Skeletal muscle cell (primary cell): ENCODE measurements at places on chromosomes 6 and 20.
A peak's percentile ranks its signal among the peaks of the same experiment; 100 is the strongest.

GRCh38 chr6:54135665-54136369, 24.6 kb downstream of the MLIP start:
- DNase-seq, result peak; percentile 35

- peak; percentile 81 for DNase-seq
These were observed 12.4 kb upstream of the HMGA1 start for GRCh38 chr6:34223956-34224940.

DNA sequence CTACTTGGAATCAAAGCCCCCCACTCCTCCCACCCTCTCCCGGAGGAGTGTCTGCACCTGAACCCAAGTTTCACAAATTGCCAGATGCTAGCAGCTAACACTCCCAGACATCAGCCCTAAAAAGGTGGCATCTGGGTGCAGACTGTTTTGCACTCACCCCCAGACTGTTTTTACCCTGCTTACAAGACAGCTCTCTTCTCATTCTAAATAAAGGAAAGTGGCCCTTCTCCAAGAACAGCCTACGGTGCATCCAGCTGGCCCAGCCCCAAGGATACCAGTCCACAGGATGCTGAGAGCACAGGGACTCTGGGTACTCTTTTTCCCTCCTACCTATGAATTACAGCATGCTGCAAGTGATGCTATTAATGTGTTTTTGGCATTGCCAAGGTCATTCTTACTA, 842.0 kb upstream of the FLRT3 start:
- no peak for DNase-seq

DNA sequence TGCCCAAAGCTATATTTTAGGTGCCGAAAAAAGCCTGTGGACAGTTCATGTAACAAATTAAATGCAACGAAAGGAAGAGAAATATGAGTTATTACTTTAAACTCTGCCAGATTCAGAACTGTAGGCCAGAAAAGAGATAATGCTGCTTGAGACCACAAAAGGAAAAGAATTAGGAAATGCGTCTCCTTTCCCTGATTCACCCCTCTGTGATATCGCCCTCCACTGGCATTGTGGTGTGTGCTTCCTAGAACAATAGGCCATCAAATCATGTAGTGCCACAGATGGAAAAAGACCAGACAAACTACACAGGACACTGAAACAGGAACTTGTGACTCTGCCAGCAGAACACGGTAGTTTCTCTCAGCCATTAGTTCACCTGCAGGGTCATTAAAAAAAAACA, 14.7 kb upstream of the LAMA4 start:
- DNase-seq, result no peak

- DNase-seq, result no peak
These were observed 26.9 kb downstream of the SLC17A2 start for GRCh38 chr6:25903467-25904099.

DNA sequence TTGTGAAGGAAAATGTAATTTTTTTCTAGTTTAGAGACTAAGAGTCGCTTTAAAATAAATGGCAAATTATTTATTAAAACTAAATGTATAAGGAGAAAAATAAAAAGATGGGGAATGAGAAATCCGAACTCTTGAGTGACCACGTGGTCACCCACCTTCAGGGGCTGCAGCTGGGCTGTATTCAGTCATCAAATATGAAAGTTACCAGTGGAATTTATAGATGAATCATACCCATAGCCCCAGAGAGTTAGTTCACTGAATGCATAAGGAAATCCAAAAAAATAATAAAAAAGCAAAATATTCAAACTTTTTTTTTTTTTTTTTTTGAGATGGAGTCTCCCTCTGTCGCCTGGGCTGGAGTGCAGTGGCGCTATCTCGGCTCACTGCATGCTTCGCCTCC, 947.7 kb upstream of the ADGRB3 start:
- no peak for DNase-seq

DNA sequence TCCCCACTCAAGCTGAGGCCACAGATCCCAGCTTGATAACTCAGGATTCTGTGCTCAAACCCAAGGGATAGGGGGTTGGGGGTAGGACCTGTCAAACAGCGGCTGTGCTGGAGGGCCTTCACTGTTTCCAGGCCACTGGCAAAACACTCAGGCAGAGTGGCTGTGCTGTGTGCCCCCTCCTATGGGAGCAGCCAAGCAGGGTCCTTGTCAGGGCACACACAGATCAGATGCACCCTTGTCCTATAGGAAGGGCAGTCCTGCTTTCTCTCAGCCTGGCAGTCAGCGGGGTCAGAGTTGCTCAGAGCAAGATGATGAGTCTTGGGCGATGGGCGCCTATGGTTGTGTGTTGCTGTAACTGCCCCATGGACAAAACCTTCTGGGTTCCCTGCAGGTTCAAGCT, 554.8 kb downstream of the TBC1D32 start:
- no peak for DNase-seq

DNA sequence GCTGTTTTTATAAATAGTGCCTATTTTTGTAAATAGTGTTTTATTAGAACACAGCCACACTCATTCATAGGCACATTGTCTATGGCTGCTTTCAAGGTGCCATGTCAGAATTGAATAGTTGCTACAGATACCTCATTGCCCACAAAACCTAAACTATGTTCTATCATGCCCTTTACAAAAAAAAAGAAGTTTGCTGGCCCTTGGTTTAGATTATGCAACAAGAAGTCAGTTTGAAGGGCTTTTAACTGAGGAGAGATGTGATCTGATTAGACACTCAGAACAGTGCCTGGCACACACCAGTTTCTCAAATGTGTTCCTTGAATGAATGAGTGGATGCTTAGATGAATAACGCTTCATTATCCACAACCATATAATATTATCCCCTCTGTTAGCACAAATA, 366.1 kb downstream of the MAFB start:
- no peak for DNase-seq

- DNase-seq, result peak; percentile 43
These were observed 2.5 kb downstream of the SMIM13 start for GRCh38 chr6:11096109-11096508.

DNA sequence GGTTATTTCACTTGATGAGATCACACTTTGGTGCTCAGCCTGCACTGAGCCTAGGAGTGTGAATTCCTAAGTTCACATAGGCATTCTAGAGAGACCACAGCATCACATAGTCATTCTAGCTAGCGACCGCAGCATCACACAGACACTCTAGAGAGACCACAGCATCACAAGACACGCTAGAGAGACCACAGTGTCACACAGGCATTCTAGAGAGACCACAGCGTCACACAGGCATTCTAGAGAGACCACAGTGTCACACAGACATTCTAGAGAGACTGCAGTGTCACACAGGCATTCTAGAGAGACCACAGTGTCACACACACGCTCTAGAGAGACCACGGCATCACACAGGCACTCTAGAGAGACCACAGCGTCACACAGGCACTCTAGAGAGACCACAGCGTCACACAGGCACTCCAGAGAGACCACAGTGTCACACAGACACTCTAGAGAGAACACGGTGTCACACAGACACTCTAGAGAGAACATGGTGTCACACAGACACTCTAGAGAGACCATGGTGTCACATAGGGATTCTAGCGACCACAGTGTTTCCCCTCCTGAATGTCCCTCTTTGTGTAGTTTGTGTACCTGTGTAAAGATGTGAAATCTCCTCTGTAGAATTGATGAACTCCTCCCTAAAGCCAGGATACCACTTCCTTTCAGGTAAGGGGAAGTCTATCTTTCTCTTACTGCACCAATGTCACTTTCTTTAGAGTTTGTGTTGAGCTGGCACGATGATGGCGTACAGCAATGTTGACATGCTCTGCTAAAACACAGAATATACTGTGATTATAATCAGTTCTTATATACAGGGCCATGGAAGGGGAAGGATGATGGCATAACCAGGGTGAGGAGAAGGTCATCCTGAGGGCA, 169.4 kb downstream of the ZDHHC14 start:
- no peak for DNase-seq

GRCh38 chr6:72672906-72673305, 51.0 kb downstream of the KCNQ5 start:
- no peak for DNase-seq

GRCh38 chr6:5762561-5762968, 244.2 kb downstream of the NRN1 start:
- no peak for DNase-seq

GRCh38 chr6:149913540-149914240, 9.2 kb downstream of the RAET1G start:
- no peak for DNase-seq

DNA sequence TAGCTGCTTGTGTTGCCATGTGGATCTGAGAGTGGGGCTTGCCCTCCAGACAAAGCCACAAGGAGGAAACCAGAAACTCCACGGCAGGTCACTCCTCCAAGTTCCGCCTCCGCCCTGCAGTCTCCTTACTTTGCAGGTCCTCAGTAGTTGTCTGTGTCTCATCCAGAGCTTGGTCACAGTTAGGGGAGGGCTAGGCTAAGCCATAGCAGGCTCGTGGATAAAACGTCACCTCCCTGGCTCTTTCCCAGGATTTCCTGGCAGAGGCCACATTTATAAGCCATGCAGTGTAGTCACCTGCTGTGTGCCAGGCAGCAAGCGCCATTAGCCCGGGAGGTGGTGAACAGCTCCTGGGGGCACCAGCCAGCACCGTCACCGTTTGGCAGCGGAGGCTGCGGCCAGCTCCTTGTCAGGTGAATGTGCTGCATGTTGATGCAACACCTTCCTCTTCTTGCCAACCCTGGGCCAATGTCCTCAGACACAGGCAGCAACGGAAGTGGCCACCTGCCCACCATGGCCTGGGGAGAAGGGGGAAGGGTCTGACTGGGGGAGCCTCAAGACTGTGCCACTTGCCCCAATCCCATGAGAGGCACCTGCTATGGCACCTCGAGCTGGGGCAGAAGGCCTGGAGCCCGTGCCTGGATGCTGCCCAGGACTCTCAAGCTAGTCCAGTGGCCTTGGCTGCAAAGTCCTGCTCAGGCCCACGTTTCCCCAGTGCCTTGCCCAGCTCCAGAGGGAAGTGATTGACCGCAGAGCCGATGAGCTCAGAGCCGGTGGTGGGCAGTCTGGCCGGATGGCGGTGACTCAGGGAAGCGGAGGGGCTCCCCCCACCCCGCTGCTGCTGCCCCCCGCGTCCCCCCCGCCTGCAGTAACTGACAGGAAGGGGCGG, 39.0 kb upstream of the SLCO4A1 start:
- DNase-seq, result no peak

GRCh38 chr6:156336733-156337132, 440.4 kb upstream of the ARID1B start:
- no peak for DNase-seq

GRCh38 chr6:149934249-149935156, 7.3 kb upstream of the ULBP2 start:
- DNase-seq, result peak; percentile 19

DNA sequence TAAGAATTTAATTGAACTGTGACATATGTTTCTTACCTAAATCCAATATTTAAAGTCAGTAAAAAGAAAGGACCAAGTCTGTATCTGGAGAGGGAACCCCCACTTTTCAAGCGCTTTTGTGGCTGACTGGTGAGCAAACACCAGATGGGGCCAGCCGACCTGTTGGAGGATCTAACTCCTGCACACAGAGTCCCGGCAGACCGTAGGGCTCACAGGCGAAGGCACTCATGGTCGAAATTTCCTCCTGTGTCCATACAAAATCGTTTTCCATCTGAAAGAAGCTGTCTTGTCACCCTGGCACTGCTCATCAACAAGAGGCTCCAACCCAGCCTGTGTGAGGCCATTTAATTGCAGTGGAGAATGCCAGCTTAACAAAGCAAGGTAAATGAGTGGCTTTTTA, 94.0 kb downstream of the SCML4 start:
- DNase-seq, result no peak

DNA sequence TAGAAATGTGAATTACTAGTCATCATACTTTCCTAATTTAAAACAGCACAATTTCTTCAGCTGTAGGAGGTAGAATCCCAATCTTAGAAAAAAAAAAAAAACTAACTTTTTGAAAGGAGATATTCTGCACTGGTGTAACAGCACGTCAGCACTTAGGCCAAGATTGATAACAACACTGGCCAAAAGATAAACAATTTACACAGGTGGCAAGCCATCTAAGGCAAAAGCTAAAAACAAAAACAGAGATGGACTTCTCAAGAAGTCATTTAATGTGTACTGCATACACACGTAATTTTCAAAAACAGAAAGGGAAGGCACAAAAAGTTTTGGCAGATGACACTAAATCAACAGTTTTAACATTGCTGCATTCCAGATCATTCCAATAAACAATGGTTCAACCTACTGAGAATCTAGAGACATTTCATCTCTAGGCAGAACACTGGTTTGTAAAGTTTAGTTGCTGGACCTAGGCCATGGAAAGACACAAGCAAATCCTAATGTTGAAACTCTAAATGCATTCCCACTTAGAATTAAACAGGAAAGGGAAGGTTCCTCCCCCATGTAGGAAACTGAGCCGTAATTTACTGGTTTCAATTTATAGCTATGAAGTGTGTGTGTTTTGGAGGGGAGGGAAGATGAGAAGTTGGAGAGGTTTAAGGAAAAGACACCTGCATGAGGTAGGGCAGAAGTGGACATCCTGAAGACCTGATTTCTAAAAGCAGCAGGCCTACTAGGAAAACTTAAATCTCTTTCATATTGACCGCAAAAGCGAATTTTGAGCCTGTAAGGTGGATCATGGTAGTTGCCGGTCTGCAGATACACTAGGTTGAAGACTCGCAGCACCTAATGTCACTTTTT, 1.3 kb downstream of the GCLC start:
- no peak for DNase-seq

GRCh38 chr20:52383995-52384621, 192.5 kb upstream of the ZFP64 start:
- DNase-seq, result no peak

GRCh38 chr6:84065693-84066290, 32.2 kb downstream of the MRAP2 start:
- peak; percentile 46 for DNase-seq

DNA sequence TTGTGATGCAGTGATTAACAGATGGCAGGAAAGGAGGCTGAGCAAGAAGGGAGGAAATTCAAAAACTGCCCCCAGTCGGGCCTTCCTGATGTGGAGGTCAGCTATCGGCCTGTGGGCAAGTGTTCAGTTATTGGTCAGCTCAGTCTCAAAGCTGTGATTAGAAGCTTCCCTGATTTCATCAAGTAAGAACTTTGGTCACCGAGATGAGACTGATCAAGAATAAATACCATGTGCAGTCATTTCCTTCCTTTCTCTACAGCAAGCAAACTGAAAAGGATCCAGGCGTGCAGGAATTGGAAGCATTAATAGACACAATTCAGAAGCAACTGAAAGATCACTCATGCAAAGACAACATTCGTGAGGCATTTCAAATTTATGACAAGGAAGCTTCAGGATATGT, 69.7 kb downstream of the EFHC1 start:
- no peak for DNase-seq

- no peak for DNase-seq
These were observed 189.3 kb downstream of the TSHZ2 start for GRCh38 chr20:53161473-53161872.

GRCh38 chr6:168163096-168163731, 84.2 kb upstream of the FRMD1 start:
- DNase-seq, result no peak

DNA sequence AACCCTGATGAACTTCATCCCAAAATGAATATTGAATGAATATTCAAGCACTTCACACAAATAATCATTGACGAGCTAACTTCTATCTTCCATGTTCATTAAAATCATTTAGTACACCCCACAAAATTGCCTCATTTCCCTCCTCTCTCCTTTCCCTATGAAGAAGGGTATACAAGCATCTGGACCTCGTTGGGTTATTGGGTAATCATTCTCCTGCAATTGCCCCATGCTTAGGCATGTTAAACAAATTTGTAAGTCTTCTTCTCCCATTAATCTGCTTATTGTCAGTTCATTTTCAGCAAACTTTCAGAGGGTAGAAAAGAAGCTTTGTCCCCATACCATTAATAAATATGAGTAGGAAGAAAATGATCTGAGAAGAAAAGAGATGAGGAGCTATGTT, 27.6 kb downstream of the PRKN start:
- no peak for DNase-seq
